ENCODE measurements at places on chromosomes 12 and 14. TPM values are rescaled to one million over a fixed set of nuclear protein-coding genes. Genes with fewer than 3 reads are reported as not detected.

DNA sequence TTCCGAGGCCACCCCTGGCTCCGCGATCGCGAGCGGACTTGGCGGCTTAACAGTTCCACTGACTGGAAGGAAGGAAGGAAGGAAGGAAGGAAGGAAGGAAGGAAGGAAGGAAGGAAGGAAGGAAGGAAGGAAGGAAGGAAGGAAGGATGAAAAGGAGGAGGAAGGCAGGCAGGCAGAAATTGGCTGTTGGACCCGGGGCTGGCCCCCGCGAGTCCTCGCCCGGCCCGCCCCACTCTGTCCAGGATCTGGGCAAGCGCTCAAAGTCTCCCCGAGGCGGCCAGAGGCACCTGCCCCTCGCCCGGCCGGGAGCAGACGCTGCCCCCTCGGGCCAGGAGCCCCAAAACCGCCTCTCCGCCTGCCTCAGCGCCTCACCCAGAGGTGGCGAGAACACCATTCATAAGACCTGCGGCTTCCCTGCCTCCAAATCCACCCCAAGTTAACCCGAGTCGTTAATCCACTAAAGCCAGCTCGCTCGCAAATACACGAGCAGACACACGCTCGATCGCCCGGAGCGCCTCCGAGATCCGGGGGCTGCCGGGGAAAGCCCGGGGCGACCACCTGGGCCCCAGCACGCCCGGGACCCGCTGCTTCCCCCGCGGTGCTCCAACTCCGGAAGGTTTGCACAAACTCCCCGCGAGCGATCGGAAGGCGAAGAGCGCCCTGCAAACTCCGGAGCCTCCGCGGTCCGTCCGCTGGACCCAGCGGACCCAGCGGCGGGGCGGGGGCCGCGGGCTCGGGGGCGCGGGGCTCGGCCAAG, 844 bp downstream of the DPF3 start:
- DNase-seq: peak; percentile 87

DNA sequence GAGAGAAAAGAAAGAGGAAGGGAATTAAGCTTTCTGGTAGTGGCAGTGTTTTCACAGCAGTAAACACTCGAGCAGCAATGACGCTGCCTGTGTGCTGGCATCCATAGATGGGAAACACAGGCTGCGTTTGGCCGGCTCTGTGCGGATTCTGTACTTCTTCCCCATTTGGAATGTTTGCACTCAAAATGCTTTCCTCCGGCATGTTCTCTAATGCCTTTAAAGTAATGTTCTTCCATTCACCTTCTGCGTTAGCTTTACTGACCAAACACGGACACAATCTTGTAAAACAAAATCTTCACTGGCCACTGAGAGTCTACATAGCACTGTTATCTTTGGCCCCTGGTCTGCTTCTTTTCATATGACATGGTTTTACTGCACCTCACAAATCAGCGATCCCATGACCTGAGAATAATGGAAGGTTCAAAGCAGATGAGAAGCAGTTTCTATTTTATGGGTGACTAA, 31.4 kb downstream of the DCP1B start:
- DNase-seq: peak; percentile 67

DNA sequence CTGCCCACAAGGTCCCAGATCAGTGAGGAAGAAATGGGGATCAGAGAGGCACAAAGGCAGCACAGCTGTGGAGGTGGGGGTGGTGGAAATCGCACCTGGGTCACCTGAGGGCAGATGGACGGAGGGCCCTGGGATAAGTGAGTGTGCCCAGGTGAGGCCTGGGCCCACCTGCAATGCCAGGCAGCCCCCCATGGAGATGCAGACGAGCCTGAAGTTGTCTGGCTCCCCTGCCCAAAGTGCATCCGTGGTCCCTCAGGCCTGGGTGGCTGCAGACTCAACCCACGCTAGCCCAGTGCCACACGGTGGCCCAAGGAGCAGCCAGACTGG, 84.9 kb downstream of the NCOR2 start:
- no peak for DNase-seq

GRCh38 chr12:10030446-10030845, at the start of gene CLEC9A:
Gene CLEC9A, plus strand, starts transcription at chr12:10030682. Its CDS starts 22,006 bp downstream, at chr12:10052688.
- no peak for DNase-seq

- DNase-seq: no peak
These were observed 473.3 kb upstream of the DCN start for GRCh38 chr12:91655966-91656365.

DNA sequence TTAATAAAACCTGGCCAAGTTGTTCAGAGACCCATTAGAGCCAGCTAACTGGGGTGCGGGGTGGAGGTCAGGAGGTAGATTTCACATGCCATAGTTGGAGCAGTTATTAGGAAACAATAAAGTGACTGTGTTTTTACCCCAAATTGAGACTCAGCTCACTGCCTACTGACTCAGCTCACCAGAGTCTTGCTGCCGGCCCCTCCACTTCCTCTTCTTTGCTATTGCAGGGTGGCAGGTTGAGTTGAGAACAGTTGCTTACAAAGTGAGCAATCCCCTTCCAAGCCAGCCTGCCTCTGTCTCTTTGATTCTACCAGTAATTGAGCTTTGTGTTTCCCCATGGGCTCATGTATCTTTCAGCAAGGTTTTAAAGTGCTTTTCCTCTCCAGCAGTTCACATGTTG, 12.9 kb downstream of the ST8SIA1 start:
- no peak for DNase-seq

DNA sequence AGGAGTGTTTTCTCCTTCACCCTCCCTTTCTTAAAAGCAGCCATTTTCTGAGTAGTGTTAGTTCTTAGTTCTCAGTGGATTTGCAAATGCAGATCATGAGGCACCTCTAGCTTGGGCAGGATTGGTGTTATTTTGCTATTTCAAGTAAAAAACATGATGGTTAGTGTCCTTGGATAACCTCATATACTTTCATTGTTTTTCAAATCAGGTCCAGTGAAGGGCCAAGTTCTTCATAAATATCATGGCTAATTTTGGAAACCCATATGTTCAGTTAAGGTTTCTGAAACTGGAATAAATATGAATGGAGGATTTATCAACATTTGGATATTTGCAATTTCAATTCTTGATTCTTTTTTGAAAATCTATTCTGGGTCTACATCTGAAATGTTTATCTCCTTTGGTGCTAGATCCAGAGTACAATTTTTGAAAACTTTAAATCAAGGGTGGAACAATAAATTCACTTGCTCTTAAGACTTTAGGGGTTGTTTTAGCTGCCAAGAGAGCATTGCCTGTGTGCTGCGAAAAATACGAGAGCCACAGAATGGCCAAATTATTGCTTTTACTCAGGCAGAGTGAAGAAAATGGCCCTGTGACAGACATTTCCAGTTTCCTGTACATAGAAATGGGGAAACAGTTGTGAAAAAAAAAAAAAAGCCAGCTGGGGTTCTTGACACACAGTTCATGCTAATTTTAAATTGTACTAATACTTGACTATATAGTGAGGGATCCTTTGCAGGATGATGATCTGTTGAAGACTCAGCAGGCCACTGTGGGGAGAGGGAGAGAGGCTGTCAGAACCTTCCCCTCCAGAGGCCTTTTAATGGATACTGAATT, 104.6 kb downstream of the BICD1 start:
- no peak for DNase-seq

DNA sequence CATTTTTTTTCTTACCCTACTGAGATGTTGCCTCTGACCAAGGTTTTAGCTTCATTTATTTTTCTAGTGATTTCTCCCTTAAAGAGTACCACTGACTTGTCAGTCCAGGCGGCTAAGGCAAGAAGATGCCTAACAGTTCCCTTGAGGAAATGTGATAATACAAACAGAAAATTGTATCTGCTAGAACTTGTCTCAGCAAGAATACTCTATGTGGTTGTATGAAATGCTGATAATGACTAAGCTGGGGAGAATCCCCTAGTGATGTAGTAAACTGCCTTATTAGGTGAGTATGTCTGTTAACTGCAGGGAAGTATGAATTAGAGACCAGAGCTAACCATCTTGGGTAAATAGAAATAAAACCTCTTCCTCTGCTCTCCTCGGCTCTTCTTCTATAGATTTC, 6.7 kb downstream of the C12orf54 start:
- no peak for DNase-seq

DNA sequence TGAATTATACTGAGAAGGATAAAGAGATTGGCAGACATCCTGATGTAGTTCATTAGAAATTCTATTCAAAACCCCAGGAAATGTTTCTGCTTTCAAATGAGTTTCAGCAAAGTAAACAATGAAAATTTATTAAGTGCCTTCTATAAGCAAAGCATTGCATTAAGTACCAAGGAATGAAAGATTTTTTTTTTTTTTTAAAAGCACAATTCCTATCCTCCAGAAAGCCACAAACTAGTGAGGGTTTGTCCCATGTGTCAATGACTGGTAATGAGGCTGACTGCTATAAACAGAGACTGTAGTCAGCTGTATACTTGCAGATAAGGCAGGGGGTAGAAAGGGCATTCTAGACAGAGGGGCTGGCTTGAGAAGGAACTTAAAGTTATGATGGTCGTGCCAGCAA, 6.7 kb downstream of the ANO4 start:
- no peak for DNase-seq

GRCh38 chr14:76720382-76720813, 40.9 kb upstream of the VASH1 start:
- DNase-seq: no peak

- DNase-seq: no peak
These were observed 145.8 kb downstream of the SLC8A3 start for GRCh38 chr14:70043001-70043400.

GRCh38 chr12:95480230-95480629, 6.3 kb downstream of the METAP2 start:
- DNase-seq: no peak

DNA sequence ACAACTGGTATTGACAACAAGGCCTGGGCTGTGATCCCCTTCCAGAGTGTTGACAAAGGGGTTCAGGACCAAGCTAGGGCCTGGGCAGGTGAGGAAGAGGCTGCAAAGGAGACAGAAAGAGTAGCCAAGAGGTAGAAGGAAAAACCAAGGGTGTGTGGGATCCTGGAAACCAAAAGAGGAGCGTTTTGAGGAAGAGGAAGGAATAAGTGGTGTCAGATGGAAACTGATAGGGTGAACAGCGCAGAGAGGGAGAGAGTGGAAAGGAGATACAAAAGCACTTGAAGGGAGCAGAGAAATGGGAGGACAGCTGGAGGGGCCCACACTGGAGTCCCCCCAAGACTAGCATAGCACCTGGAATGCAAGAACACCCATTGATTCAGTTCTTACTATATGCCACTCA, 8.3 kb upstream of the HVCN1 start:
- DNase-seq: no peak

- no peak for DNase-seq
These were observed 83.6 kb downstream of the PPFIBP1 start for GRCh38 chr12:27607591-27607990.

- no peak for DNase-seq
These were observed 161.1 kb downstream of the SNAPC1 start for GRCh38 chr14:61923348-61923747.

GRCh38 chr12:83199069-83199468, 512.4 kb downstream of the TMTC2 start:
- DNase-seq: no peak

DNA sequence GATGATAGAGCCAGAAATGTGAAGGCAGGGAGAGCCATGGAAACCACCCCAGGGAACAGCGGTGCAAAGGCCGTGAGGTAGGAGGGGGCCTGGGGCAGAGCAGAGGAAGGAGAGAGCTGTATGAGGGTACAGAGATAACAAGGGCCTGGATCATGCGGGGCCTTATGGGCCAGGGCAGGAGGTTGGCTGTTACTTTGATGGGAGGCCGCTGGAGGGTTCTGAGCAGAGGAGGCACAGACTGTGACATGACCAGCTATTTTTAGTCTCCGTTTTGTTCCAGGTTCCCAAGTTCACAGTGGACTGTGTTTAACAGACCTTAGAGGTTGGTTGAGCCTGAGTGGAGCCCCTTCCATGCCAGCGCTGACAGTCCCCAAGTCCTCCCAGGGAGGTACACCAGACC, 118.6 kb downstream of the GCH1 start:
- DNase-seq: peak; percentile 57

- no peak for DNase-seq
These were observed 423 bp downstream of the ALDH6A1 start for GRCh38 chr14:74083784-74084276.

Gene ABCD4
- total RNA-seq: 41.5 TPM

Gene TAS2R42
- not detected for total RNA-seq

Gene ACVR1B
- total RNA-seq: 40.9 TPM

Gene PLBD2
- total RNA-seq: 62.9 TPM

Gene DNAI7
- not detected for total RNA-seq

Gene FUT8
- total RNA-seq: 24.3 TPM
